ENCODE measurements at places on chromosomes 2 and 18.
A peak's percentile ranks its signal among the peaks of the same experiment; 100 is the strongest.

GRCh38 chr2:168690381-168690885, 112.0 kb upstream of the NOSTRIN start:
- DNase-seq, result no peak

GRCh38 chr2:106798826-106799552, 87.0 kb downstream of the ST6GAL2 start:
- DNase-seq, result no peak

GRCh38 chr2:157897106-157897971, 21.2 kb upstream of the ACVR1 start:
- DNase-seq, result no peak

GRCh38 chr2:3222636-3223035, 155.0 kb downstream of the EIPR1 start:
- no peak for DNase-seq

DNA sequence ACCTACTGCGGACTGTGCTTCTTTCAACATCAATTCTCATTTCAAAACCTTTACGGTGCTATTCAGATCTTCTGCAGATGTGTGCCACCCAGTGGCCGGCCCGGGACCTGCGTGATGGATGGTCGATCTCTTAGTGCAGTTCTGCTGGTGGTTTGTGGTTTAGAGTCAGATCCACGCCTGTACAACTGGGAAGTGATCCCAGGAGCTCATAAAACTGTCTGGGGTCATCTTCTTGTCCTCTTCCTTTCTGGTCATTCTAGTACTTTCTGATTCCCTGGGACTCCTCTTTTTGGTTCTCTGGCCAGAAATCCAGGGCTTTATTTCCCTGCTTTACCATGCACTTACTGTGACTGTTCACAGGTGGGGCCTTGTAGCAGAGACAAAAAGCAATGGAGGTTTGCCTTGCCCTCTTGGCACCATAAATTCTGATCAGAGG, 15.8 kb upstream of the SELENOI start:
- peak; percentile 64 for DNase-seq

DNA sequence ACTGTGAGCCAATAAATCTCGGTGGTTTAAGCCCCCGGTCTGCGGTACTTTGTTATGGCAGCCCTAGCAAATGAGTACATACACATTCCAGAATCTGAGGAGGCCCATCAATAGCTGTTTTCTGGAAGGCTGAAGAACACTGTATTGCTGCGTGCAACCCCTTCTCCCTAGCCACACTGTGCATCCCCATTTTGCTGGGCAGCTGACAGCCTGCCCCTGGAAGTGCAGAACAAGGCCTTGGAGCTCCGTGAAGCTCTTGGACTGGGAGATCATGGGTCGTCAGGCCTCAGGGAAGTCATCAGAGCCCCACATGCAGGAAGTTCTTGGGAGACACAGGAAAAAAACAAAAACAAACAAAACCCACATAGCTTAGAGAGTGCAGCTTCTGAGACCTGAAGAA, 90.6 kb upstream of the ST6GAL2 start:
- no peak for DNase-seq

DNA sequence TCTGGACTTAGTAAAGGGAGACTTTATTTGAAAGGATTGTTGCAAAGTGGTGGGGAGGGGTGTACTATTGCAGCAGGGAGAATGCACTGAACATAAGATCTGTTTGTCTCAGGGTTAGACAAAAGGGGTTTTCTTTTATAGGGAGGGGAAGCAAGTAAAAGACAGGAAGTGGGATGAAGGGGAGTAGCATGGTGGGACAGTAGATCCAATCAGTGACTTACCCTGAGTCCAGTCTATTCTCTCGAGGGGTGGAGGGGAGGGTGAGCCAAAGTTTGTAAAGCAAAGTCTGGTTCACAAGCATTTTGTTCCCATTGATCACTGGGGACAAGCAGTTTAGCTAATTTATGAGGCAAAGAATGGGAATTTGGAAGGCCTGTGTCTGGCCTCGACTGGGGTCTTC, 35.0 kb upstream of the CYP27C1 start:
- no peak for DNase-seq

DNA sequence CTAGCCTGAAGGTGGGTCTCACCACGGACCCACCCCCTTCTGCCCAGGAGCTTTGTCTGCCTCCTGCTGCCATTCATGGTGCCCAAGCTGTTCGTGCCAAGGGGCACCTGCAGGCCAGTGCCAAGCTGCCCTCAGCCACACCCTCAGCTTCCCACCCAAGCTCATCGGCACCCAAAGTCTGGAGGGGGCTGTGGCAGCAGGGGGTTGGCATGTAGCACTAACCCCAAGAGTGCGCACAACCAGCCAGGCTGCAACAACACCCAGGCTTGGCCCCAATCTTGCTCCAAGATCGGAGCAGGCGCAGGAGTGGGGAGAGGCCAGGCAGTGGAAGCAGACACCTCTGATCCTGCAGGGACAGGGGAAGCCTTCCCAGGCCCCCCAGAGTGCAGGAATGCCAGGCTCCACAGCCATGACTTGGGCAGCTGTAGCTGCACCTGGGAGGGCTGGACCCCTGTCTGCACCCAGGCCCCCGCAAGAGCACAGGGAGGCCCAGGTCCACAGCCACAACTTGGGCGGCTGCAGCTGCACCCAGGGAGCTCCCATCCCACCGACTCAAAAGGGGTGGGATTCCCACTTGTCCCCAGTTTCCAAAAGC, 89.9 kb downstream of the ATAD2B start:
- DNase-seq, result no peak

DNA sequence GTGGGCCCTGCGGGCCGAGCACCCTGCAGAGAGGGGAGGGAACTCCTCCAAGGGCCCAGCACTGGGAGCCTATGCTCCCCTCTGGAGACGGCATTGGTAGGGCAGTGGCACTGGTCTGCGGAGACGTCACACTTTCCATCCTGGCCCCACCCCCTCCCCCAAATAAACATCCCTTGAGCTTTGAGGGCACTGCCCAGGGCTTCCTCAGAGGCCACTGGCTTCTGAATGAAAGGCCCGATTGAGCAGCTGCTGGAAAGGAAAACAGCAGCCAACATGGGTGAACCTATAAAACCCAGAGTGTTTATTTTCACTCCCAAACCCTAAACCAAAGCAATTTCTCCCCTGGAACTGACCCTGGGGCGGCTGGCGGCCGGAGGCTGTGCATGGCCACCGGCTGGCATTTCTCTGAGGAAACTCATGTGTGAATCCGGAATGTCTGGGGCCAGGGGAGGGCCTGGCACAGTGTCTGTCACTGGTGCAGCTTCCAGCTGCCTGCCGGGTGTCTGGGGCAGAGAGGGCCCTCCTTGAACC, 138.9 kb downstream of the DYSF start:
- DNase-seq, result no peak

DNA sequence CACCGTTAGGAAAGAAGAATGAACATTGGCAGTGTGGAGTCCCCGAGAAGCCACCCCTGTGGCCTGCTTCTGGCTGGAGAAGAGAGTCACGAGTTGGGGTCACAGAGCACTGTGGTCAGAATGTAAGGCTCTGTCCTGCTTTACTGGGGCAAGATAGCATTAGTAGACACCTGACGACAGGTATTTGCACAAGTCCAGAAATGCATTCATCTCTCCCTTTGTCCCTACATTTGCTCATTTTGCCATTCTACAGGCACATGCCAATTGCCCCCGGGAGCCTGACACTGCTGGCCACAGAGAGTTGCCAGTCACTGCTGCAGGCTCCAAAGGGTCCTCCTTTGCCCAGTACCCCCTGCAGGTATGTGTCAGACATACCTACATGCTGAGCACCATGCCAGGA, 133.3 kb downstream of the SMAD2 start:
- DNase-seq, result no peak

GRCh38 chr2:40098786-40099470, 319.9 kb upstream of the THUMPD2 start:
- no peak for DNase-seq

- no peak for DNase-seq
Observed at GRCh38 chr2:3427272-3427671, 47.8 kb downstream of the TRAPPC12 start.

DNA sequence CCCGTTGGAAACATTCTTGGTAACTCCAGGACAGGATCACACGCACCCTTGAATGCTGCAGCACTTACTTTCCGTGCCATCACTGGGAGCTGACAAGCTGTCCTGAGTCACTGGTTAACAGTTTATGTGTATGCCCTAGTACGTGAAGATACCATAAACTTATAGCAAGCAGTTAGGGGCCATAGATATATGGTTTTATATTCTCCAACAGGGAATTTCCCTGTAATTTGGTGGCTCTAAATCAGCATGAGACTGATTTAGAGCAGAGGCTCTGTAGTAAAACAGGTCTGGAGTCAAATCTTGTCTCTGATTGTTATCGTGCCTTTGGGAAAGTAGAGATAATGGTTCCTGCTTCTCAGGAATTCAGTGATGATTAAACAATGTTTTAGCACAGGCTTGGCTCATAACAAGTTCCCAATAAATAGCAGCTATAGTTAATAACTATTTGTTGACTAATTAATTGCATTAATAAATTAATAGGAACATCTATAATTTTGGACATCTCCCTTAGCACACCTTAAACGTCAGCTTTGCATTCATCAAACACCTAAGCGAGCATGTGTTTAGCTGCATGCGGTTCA, 215.2 kb downstream of the VAPA start:
- no peak for DNase-seq

- DNase-seq, result no peak
Observed at GRCh38 chr2:197994751-197995150, 190.4 kb downstream of the PLCL1 start.

- no peak for DNase-seq
Observed at GRCh38 chr2:132776287-132776686, 106.3 kb upstream of the LYPD1 start.

DNA sequence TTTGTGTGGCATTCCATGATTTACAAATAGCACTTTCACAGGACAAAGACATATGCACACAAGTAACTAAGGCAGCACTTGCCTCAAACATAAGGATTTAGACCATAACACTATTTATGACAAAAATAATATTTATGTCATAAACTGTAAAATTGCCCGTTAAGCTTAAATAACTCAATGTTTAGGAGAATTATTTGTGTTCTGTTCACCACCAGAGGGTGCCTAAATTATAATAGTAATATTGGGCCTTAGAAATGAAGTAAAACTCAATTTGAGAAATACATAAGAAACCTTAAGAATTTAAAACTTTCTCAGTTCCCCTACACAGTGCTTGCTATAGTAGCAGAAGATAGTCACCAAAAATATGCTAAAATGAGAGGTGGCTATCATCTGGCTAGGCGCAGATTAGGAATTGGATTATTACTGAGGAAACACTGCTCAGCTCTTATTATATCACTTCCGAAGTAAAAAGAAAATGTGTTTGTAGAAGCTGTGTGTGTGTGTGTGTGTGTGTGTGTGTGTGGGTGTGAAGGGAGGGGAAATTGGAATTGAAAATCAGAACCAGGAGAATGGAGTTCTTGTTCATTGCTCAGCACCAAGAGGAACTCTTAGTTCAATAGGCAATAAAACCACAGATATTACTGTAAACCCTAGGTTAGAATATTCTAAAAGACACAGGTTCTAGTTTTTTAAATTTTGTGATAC, 4.9 kb upstream of the CHN1 start:
- no peak for DNase-seq

DNA sequence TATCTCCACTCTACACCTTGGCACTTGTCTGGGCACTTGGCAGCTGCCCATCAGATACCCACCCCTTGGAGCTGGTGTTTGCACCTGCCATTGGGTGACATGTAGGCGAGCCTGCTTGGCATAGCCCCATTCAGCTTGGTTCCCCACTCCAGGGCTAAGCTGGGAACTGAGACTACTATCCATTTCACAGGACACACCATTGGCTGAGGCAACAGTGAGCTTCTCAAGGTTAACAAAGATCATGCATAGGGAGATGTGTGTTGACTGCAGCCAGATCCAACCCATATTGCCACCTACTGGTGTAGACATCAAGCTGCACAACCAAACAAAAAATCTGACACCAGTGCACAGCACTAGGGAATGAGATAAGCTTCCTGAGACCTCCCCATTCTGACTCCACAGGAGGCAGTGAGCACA, 1389.8 kb upstream of the TMEFF2 start:
- DNase-seq, result no peak

- DNase-seq, result no peak
Observed at GRCh38 chr2:69581774-69582581, 61.6 kb downstream of the AAK1 start.

GRCh38 chr18:9658087-9658641, 43.8 kb upstream of the PPP4R1 start:
- no peak for DNase-seq

- no peak for DNase-seq
Observed at GRCh38 chr2:99561804-99562203, 72.0 kb upstream of the REV1 start.

GRCh38 chr2:159936471-159936870, 125.9 kb downstream of the PLA2R1 start:
- DNase-seq, result no peak

- no peak for DNase-seq
Observed at GRCh38 chr18:22110461-22110924, 58.9 kb upstream of the GATA6 start.

- no peak for DNase-seq
Observed at GRCh38 chr2:74751981-74752851, 81.7 kb upstream of the HK2 start.
